ENCODE measurements at places on chromosomes 7 and 10. TPM values are rescaled to one million over a fixed set of nuclear protein-coding genes. Genes with fewer than 3 reads are reported as not detected.

- H3K27ac ChIP-seq, result no peak overlapping the region
- H3K4me1 ChIP-seq, result no peaks in the 10 kb centered on the region
- no peaks in the 10 kb centered on the region for H3K36me3 ChIP-seq
- H3K27me3 ChIP-seq, result no peaks in the 10 kb centered on the region
- no peak overlapping the region for H3K4me3 ChIP-seq
These were observed 17.4 kb downstream of the PDE6C start for GRCh38 chr10:93629647-93630305.

- no peaks in the 10 kb centered on the region for H3K27me3 ChIP-seq
- peaks cover 10% of the 10 kb centered on the region for H3K4me1 ChIP-seq
- no peak overlapping the region for H3K4me3 ChIP-seq
- H3K36me3 ChIP-seq, result no peaks in the 10 kb centered on the region
- no peak overlapping the region for H3K27ac ChIP-seq
- DNase-seq, result no peak
These were observed 55.6 kb downstream of the ARHGAP22 start for GRCh38 chr10:48549236-48549635.

The CLDN15 gene
- total RNA-seq, result 7.2 TPM

DNA sequence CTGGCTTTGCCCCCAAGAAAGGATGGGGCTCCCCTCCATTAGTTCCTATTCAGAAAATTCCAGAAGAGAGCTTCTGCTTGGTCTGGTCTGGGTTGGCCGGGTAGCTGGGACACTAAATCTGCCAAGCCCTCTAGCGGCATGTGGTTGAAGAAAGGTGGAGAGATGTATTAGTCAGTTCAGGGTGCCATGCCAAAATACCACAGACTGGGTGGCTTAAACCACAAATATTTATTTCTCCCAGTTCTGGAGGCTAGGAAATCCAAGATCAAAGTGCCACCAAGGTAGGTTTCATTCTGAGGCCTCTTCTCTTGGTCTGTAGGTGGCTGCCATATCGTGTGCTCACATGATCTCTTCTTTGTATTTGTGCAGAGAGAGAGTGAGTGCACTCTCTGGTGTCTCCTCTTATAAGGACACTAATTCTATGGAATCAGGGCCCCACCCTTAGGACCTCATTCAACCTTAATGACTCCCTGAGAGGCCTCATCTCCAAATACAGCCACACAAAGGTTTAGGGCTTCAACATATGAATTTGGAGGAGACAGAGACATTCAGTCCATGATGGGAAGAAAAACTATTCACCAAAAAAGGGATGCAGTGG is 38.7 kb upstream of the MTPAP start:
- peaks cover 4% of the 10 kb centered on the region for H3K4me1 ChIP-seq
- H3K27ac ChIP-seq, result no peak overlapping the region
- no peaks in the 10 kb centered on the region for H3K27me3 ChIP-seq
- no peak overlapping the region for H3K4me3 ChIP-seq
- H3K36me3 ChIP-seq, result no peaks in the 10 kb centered on the region

DNA sequence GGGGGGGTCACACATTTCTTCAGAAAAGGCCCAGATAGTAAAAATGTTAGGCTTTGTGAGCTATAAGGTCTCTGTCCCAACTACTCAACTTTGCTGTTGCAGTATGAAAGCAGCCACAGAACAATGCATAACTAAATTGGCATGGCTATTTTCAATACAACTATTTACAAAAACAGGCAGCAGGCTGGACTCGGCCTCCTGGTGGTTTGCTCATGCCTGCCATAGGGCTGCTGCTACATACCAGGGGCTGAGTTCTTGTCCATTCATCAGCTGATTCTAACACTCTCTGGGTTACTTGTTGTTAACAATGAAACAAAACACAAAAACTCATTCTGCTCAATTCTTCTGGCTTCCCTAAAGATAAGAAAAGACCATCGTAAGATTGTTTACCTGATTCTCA is 109.4 kb upstream of the ADAM12 start:
- no peak overlapping the region for H3K4me3 ChIP-seq
- DNase-seq, result peak; percentile 78
- no peaks in the 10 kb centered on the region for H3K27me3 ChIP-seq
- H3K4me1 ChIP-seq, result no peaks in the 10 kb centered on the region

The FAM131B gene
- total RNA-seq, result 2.0 TPM

The CLEC2L gene
- total RNA-seq, result not detected

DNA sequence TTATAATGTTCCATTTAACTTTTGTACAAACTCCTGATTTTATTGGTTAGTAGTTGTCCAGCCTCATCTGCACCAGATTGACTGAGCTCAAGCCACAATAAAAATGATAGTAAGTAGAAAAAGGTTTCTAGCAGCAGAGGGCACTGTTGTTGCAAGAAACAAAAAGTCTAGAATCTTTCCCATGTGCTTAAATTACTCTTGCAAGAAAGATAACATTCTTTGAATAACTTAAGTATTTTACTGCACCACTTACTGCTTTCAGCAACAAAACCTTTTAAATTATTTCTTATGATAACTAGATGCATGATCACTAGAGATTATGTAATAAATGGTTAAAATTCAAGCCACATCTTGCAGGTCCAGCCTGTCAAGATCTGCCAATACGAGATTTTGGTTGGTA is 27.0 kb downstream of the LMOD2 start:
- H3K4me1 ChIP-seq, result no peaks in the 10 kb centered on the region
- H3K36me3 ChIP-seq, result peaks cover 24% of the 10 kb centered on the region
- no peak overlapping the region for H3K27ac ChIP-seq
- H3K4me3 ChIP-seq, result no peak overlapping the region

DNA sequence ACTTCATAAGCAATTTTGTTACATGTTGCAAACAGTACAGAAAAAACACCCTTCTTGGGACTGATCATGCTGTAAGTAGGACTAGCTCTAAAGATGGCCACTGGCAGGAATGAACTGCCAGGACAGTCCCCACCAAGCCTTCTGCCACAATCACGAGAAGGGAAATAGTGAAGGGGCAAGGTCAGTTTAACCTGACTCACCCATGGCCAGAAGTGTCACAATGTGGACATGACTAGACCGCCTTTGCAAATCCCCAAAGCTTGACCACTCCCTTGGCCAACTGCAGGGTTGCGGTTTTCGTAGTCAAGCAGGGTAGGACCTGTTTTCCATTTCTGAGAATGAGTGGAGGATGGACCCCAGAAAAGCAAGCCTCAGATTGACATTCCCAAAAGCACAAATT is 19.4 kb upstream of the FRAT2 start:
- H3K27ac ChIP-seq, result no peak overlapping the region
- H3K4me1 ChIP-seq, result peaks cover 12% of the 10 kb centered on the region
- H3K4me3 ChIP-seq, result no peak overlapping the region
- no peaks in the 10 kb centered on the region for H3K27me3 ChIP-seq

GRCh38 chr10:103659674-103660363 is 166.3 kb downstream of the NEURL1 start:
- peak overlapping the region; percentile 58 for H3K4me3 ChIP-seq
- DNase-seq, result no peak
- H3K27ac ChIP-seq, result peak overlapping the region; percentile 89

GRCh38 chr10:132065491-132066105 is at the start of gene JAKMIP3:
JAKMIP3 (plus strand) TSS chr10:132065946; CDS start chr10:132104809, 38,863 bp downstream.
- no peaks in the 10 kb centered on the region for H3K36me3 ChIP-seq
- H3K27ac ChIP-seq, result peak within 1 kb of the TSS; percentile 82
- H3K4me3 ChIP-seq, result peak within 1 kb of the TSS; percentile 58
- H3K4me1 ChIP-seq, result peaks cover 22% of the 10 kb centered on the region

DNA sequence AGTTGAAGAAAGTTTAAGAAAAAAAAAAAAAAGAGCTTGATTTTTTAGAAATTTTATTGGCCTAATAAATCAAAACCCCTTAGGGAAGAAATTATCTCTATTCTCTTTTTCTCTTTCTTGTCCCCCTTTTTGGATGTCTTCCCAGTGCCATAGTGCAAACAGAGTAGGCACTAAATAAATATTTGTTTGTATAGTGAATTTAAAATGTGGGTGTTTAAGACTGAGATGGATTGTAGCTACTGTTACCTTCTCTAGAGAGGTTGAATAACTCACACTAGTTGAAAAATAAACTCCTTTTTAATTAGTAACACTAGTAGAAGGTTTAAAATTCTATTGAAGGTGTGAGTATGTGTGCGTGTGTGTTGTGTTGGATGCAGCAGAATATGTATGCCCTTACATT is 783.8 kb downstream of the NXPH1 start:
- H3K4me3 ChIP-seq, result no peak overlapping the region
- no peaks in the 10 kb centered on the region for H3K4me1 ChIP-seq
- H3K36me3 ChIP-seq, result no peaks in the 10 kb centered on the region
- no peaks in the 10 kb centered on the region for H3K27me3 ChIP-seq

GRCh38 chr10:51319173-51319435 is 244.8 kb downstream of the PRKG1 start:
- H3K36me3 ChIP-seq, result no peaks in the 10 kb centered on the region
- H3K4me3 ChIP-seq, result no peak overlapping the region
- H3K27ac ChIP-seq, result no peak overlapping the region

GRCh38 chr7:50791938-50792341 is 9.2 kb upstream of the GRB10 start:
- H3K27me3 ChIP-seq, result no peaks in the 10 kb centered on the region
- no peak for DNase-seq
- peak overlapping the region; percentile 83 for H3K27ac ChIP-seq

GRCh38 chr10:43109671-43110249 is 28.5 kb upstream of the CSGALNACT2 start:
- H3K4me3 ChIP-seq, result no peak overlapping the region
- H3K36me3 ChIP-seq, result no peaks in the 10 kb centered on the region
- no peak overlapping the region for H3K27ac ChIP-seq
- peaks cover 12% of the 10 kb centered on the region for H3K4me1 ChIP-seq

The PHYHIPL gene
- 0.52 TPM for total RNA-seq

The C10orf105 gene
- not detected for total RNA-seq

DNA sequence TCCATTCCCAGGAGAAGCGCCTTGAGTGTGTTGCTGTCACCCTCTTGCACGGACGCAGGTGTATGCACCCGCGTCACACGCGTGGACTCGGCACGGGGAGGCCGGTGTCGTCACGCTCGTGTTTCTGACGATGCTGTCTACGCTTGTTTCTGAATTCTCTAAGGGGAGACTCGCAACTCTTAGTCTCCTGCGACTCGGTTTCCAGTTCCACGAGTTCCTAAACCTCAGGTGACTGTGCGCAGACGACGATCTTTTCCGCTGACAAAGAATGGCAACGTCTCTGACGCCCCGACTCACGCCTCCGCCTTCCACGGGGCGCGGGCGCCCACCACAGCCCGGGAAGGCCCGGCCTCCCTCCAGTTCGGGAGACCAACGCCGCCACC is 579 bp downstream of the IDI1 start:
- H3K27me3 ChIP-seq, result no peaks in the 10 kb centered on the region
- peak overlapping the region; percentile 98 for H3K27ac ChIP-seq
- DNase-seq, result no peak
- peaks cover 28% of the 10 kb centered on the region for H3K36me3 ChIP-seq

DNA sequence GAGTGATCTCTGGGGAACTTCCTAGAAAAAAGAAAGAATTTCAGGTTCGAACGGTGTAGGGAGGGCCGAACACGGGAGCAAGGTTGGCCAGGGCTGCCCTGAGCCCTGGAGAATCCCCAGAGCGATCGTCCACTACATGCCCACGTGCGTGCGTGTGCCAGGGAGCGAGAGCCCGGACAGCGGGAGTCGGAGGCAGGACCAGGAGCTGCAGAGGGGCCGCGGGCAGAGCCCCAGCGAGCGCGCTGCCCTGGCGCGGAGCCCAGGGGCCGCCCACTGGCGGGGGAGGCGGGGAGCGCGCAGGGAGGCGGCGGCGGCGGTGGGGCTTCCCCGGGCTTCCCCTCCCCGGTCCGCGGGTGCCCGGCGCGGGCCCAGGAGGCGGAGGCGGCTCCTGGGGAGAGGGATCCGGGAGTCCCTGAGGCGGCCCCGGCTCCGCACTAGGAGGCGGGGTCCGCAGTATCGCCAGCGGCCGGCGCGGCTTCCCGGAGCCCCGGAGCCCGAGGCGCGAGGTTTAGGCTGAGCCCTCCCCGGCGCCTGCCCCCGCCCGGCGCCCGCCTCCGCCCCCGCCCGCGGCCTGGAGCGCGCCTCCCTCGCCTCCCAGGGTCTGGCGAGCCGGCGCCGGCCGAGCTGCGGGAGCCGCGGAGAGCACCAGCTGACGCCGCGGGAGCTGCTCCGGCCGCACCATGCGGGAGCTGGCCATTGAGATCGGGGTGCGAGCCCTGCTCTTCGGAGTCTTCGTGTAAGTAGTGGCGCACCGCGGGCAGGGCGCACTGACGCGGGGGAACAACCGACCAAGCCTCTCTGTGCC is at the start of gene PLPP4:
Gene PLPP4 (plus strand): TSS at position 602 of the 805 bp plus-strand sequence. CDS start 79 bp downstream, at position 681.
- no peak within 1 kb of the TSS for H3K27ac ChIP-seq
- H3K4me3 ChIP-seq, result peak within 1 kb of the TSS; percentile 54
- H3K36me3 ChIP-seq, result no peaks in the 10 kb centered on the region
- peaks cover 58% of the 10 kb centered on the region for H3K27me3 ChIP-seq
- H3K4me1 ChIP-seq, result peaks cover 20% of the 10 kb centered on the region

GRCh38 chr7:84677117-84677732 is 482.6 kb upstream of the SEMA3A start:
- DNase-seq, result no peak
- H3K27me3 ChIP-seq, result no peaks in the 10 kb centered on the region
- peaks cover 23% of the 10 kb centered on the region for H3K4me1 ChIP-seq
- H3K36me3 ChIP-seq, result no peaks in the 10 kb centered on the region
- H3K27ac ChIP-seq, result no peak overlapping the region
- no peak overlapping the region for H3K4me3 ChIP-seq

The GPR22 gene
- total RNA-seq, result not detected

- no peaks in the 10 kb centered on the region for H3K4me1 ChIP-seq
- H3K27me3 ChIP-seq, result no peaks in the 10 kb centered on the region
- no peak overlapping the region for H3K27ac ChIP-seq
- no peak for DNase-seq
These were observed 167.2 kb downstream of the RAMP3 start for GRCh38 chr7:45324683-45325237.

The CH25H gene
- 2.1 TPM for total RNA-seq

The NRG3 gene
- under 0.01 TPM for total RNA-seq

DNA sequence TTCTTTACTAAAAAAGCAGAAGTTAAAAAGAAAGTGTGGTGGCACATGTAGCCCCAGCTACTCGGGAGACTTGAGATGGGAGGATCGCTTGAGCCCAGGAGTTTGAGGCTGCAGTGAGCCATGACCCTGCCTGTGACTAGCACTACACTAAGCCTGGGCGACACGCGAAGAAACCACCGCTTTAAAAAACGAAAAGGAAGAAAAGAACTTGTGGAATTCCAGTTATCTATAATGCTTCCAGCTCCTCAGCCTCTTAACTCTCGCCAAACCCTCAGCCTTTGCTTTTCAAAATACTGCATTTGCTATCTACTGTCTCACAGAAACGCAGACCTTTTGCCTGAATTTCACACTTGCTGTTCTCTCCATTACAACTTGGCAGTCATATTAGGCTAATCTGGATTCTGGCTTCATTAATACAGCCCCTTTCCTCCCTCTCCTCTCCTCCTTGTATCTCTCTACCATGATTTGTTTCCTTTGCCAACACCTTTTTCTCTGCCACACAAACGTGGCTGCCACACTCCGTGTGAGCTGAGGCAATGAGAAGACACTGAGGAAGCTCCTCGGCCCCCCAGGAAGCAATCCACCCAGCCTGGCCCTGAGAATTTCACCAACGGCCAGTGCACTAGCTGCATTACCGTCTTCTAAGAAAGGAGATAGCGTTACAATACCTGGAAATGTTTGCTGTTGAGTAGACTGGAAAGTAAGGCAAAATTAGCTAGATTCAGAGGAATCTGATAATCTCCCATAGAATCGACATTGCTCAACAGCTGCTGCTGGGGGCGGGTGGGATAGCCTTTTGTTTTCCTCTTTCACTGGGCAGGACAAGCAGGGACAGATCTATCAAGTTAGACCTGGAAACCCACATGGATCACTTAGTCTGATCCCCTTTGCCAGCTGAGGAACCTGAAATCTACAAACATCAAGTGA is 37.2 kb downstream of the CALML5 start:
- DNase-seq, result peak; percentile 81
- H3K27ac ChIP-seq, result peak overlapping the region; percentile 16
- peaks cover 14% of the 10 kb centered on the region for H3K36me3 ChIP-seq
- no peaks in the 10 kb centered on the region for H3K27me3 ChIP-seq

The HUS1 gene
- 12.0 TPM for total RNA-seq
